ENCODE measurements at places on chromosomes 13 and 19.

DNA sequence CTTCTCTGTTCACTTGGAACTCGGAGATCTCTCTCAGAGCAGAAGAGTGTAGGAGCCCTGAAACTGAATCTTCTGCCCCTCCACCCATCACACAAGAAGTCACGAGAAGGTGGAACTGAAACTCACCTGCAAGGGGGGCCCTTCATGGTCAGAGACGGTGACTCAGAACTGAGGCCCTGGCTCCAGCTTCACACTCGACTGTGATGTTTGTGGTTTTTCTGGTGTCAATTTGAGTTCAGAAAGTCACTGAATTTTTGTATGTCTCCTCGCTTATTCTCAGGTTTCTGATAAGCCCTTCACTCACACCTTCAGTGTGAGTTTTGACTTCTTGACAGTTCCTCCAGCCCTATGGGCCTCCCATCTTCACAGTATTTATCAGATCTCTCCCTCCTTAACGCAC is 23.1 kb downstream of the SIGLEC5 start:
- no peak for DNase-seq

DNA sequence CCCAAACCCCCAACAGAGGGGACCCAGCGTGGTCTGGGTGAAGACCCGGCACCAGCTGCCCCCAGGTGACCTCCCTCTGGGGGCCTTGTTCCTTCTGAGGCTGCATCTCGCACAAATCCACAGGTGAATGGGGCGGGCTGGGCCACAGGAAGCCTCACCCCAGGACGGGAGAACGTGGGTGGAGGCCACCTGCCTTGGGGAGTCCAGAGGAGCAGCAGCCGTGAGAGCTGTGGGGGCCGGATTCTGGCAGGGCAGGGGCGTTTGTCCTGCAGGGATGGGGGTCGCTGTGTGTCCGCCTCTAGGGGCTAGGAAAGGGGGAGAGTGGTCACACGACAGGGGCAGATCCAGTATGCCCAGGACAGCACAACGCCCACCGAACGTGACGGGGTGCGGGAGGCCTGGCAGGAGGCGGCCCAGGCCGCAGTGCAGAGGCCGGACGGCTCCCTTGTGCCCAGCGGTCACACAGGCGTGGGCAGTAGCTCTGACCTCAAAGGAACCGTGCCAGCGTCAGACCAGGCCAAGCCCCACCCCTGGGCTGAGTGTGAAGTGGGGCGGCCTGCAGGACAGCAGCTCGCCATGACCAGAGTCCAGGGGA is 6.7 kb downstream of the POLR2E start:
- DNase-seq, result no peak

DNA sequence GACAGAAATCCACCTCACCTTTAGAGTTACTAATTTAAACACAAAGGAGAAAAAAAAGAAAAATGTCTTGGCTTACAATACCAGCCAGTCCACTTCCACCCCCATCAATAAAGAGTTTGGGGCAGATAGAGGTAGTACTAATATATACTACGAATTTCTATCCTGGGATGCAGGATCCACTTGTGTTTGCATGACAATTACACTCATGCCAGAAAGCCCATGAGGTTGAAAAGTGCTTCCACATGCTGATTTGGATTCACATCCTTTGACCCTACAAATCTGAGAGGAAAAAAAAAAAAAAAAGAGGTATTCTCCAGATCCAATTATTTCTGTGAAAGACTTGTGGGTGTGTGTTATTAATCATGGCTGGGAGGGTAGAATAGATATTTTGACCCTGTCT is 335.2 kb downstream of the SLITRK1 start:
- DNase-seq, result no peak

DNA sequence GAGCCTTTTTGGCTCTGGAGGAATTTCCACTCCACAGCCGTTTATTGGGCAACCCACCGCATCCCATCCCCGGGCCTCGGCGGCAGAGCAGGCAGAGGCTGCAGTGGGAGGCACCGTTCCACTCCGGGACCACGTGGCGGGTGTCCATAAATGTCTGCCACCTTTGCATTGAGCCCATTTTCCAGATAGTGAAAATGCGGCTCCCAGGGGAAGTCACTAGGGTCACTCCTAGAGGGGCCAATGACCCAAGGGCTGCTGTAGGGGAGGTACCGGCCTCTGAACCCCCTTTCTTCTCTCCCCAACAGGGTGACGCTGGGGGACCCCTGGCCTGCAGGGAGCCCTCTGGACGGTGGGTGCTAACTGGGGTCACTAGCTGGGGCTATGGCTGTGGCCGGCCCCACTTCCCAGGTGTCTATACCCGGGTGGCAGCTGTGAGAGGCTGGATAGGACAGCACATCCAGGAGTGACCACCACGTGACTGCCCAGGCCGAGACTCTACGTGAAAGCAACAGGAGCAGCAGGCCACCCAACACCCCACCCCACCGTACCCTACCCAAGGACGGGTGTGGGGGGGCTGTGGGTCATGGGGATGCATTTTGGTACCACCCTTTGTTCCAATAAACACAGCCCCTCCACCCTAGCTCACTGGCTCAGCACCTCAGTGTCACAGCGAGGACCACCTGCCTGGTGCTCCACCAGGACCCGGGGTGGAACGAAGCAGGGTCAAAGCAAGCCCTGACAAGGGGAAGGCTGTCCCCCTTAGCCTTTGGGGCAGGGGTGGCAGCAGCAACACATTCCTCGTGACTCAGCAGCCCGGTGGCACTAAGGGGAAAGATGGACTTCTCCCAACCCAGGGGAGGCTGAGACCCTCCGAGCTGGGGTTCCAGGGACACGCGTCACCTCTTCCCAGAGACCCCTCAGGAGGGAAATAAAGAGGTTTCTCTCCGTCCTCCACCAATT is 1.5 kb downstream of the TIMM13 start:
- DNase-seq, result no peak

DNA sequence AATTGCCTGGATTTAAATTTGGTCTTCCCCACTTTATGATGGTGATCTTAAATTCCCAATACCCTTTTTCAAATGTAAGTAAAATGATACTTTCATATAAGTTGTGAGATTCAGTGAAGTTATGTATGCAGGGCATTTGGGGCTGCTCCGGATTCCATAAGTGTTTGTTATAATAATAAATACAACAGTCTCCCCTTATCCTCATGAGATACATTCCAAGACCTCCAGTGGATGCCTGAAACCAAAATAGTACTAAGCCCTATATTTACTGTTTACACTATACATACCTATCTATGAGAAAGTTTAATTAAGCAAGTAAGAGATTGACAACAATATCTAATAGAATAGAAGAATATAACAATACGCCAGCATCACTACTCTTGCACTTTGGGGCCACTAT is 2237.8 kb downstream of the PCDH9 start:
- DNase-seq, result no peak

DNA sequence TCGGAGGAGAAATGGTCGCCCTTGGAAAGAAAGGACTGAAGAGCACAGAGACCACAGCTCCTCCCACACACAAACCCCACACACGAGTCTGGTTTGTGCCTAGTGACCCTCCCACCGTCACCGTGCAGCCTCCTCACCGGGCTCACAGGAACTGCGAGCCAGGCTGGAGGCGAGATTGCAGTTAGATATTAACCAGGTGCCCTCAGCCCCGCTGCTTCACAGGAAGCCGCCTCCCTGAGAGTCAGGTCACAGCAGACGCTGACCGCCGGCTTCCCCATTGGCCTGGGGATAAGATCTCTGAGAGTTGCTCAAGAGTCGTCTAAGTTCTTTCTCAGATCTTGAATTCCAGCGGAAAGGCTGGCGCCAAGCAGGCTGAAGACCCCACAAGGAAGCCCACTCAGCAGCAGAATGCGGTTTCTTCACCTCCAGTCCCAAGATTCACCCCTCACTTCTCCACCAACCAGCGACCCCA is 870 bp downstream of the ZNF44 start:
- DNase-seq, result peak; percentile 50

DNA sequence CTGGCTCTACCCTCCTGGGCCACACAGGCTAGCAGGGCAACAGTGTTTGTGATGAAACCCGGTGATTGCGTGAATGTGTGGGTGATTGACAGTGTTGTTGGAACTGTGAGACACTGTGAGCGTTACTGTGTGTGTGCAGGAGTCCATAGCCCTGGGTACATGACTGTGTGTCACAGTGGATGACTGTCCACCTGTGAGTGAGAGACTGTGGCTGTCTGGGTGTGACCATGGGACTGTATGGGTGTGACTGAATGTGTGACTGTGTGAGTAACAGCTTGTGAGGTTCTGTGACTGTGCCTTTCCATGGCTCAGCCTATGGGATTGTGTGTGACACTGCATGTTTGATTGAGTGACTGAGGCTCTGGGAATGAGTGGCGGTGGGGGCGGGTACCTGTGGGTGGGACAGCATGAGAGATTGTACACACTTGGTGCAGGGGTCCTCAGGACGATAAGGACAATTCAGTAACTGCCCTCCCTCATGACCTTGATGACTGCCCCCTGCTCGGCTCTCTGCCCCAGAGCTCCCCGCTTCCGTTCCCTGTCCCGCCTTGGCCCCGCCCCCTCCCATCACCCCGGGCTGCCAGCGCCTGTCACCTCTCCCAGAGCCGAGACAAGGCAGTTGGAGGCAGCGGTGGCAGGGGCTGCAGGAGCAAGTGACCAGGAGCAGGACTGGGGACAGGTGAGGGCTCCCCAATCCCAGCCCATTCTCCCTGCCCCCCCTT is at the start of gene GIPR:
Gene GIPR (plus strand): TSS at position 602 of the 722 bp plus-strand sequence. CDS start 1,300 bp downstream, outside the sequence.
- DNase-seq, result peak; percentile 47

GRCh38 chr13:84903391-84903790 is 895.8 kb downstream of the SLITRK6 start:
- no peak for DNase-seq

DNA sequence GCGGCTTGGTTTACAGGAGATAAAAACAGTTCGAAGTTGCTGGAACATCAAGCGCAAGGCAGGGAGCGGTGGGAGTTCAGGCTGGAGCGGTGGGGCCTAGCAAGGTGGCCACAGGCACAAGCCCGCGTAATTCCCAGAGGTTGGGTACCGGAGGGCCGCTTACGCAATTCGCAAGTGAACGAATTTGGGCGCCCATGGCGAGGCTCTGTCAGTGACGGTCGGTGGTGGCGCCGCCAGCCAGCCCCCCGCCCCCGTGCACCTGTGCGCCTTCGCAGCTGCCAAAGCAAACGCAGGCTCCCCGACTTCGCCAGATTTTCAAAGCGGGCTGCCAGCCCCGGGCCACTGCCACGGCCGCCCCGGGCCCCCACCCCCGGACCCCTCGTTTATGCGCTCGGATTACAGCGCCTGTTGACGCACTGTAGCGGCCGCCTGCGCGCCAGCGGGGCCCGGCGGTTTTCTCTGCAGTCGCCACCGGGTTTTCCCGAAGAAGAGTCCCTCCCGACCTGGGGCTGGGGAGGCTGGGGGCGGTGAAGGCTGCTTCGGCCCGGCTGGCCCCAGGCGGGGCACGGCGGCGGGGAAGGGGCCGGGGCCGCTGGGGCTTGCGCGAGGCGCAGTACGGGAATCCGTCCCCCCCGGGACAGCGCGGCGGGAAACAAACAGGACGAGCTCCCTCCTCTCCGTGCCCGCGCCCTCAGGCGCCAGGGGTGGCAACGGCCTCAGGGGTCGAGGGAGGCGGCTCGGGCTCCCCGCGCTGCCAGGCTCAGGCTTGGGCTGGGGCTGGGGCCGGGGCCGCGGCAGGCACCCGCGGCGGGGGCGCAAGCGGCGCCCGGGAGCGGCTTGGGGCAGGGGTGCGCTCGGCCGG is 709 bp downstream of the N4BP2L1 start:
- peak; percentile 60 for DNase-seq

- no peak for DNase-seq
Measured at GRCh38 chr13:72651144-72651543, 76.3 kb downstream of the MZT1 start.

DNA sequence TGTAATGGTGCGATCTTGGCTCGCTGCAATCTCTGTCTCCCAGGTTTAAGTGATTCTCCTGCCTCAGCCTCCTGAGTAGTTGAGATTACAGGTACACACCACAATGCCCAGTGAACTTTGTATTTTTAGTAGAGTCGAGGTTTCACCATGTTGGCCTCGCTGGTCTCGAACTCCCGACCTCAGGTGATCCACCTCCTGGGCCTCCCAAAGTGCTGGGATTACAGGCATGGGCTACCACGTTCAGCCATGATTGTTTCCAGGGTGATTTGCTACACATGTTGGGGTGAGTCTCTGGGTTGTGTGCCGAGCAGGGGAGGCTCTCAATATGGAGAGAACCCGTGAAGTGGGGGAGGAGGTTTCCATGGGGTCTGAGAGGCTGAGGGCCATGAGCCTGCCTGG is 24.8 kb upstream of the CEACAM21 start:
- no peak for DNase-seq

GRCh38 chr19:30566681-30567420 is 194.7 kb downstream of the ZNF536 start:
- DNase-seq, result no peak

- DNase-seq, result no peak
Measured at GRCh38 chr13:93116809-93117208, 109.8 kb upstream of the GPC6 start.

Measured in activated CD4-positive, alpha-beta T cell treated with anti-CD3 and anti-CD28 coated beads, Interleukin-2, amount 50 U/mL, for 1 hour (primary cell).